HCT116 (cell line): ENCODE measurements at places on chromosomes 2 and 18. TPM values are rescaled to one million over a fixed set of nuclear protein-coding genes. Genes with fewer than 3 reads are reported as not detected.

DNA sequence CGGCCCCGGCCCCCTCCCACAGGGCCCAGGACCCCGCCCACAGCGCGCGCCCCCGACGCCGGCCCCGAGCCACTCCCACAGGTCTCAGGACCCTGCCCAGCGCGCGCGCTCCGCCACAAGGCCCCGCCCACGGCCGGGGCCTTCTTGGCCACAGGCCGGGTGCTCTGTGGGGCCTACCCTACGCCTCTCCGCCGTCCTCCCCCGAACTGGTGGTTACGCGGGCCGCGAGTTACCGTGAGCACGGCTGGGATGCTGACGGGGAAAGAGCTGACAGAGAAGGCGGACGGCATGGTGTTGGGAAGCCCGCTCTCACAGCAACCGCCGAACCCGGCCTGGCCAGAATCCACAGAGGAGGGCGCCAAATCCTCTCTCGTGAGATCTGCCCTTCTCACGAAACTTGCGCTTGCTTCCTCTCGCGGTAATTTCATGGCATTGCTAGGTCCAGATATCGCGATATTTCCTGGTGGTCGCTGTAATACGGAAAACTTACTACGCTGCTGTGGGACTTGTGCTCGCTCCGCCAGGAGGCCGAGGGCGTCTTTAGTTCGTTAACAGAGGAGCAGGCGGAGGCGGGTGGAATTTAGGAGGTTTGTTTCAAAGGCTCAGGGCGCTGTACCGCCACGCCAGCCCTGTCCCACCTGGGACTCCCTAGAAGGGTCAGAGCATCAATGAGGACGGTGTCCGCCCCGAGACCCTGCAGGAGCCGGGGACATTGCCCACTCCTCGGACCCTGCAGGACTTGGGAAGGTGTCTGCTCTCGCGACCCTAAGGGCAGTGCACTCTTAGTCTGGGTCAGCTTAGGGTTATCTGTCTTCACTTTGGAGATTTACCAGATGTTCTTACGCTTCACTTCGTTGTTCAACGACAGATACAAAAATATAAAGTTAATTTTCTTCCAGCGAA lies at the start of gene TMEM18:
Gene TMEM18 (minus strand): TSS at position 351 of the 903 bp plus-strand sequence. CDS start 61 bp downstream, at position 290.
- DNase-seq: peak; percentile 99

DNA sequence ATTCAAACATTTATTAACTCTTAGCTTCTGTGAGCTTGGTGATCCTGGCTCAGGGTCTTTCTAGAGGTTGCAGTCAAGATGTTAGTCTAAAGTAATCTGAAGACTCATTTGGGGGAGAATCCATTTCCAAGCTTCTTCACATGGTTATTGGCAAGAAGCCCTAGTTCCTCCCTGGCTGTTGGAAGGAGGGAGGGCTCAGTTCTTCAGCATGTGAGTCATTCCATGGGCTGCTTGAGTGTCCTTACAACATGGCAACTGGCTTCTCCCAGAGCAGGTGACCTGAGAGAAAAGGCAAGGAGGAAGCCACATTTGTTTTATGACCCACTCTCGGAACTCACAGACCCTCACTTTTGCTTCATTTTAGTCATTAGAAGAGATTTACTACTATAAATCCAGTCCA lies 10.6 kb upstream of the C2orf74 start:
- DNase-seq: no peak

- DNase-seq: no peak
Measured at GRCh38 chr2:120396861-120397811, 51.2 kb downstream of the INHBB start.

GRCh38 chr2:196801674-196802261 lies 2.3 kb upstream of the GTF3C3 start:
- no peak for DNase-seq

- no peak for DNase-seq
Measured at GRCh38 chr18:22848615-22849014, 84.5 kb upstream of the RBBP8 start.

- DNase-seq: no peak
Measured at GRCh38 chr2:37767046-37767445, 95.6 kb upstream of the CDC42EP3 start.

DNA sequence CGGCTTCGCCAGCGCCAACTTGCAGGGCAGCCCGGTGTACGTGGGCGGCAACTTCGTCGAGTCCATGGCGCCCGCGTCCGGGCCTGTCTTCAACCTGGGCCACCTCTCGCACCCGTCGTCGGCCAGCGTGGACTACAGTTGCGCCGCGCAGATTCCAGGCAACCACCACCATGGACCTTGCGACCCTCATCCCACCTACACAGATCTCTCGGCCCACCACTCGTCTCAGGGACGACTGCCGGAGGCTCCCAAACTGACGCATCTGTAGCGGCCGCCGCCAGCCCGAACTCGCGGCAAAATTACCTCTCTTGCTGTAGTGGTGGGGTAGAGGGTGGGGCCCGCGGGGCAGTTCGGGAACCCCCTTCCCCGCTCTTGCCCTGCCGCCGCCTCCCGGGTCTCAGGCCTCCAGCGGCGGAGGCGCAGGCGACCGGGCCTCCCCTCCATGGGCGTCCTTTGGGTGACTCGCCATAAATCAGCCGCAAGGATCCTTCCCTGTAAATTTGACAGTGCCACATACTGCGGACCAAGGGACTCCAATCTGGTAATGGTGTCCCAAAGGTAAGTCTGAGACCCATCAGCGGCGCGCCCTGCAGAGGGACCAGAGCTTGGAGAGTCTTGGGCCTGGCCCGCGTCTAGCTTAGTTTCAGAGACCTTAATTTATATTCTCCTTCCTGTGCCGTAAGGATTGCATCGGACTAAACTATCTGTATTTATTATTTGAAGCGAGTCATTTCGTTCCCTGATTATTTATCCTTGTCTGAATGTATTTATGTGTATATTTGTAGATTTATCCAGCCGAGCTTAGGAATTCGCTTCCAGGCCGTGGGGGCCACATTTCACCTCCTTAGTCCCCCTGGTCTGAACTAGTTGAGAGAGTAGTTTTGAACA lies 15.1 kb downstream of the HOXD3 start:
- DNase-seq: no peak

- no peak for DNase-seq
Measured at GRCh38 chr2:29449499-29449898, 334.3 kb downstream of the CLIP4 start.

DNA sequence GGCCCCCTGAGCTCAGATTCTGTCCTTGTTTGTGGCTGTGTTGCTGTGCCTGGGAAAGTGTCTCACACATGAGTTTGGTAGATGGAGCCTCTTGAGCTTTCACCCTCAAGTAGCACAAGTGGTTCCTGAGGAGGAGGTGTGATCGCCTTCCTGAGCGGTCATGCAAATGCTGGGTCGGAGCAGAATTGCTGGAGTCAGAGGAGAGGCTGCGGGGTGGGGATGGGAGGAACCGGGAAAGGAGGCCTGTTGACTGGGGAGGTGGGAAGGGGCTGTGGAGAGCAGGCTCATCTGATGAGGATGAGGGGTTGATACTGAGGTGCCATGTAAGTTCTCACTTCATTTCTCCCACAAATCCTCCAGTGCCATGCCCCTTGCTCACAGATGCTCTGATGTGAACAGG lies 48.4 kb upstream of the ATG16L1 start:
- DNase-seq: no peak

CYP20A1 gene
- 10.0 TPM for total RNA-seq
